ENCODE measurements at places on chromosomes 12 and 14. TPM values are rescaled to one million over a fixed set of nuclear protein-coding genes. Genes with fewer than 3 reads are reported as not detected.

DNA sequence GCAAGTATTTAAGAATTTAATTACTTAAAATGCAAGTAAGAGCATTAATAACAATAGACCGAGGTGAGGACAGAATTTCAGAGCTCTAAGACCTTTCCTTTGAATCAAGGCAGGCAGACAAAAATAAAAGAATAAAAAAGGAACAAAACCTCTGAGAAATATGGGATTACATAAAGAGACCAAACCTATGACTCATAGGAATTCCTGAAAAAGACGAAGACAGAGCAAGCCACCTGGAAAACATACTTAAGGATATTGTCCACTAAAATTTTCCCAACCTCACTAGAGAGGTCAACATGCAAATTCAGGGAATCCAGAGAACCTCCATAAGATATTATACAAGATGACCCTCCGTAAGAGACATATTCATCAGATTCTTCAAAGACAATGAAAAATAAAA, 325.1 kb downstream of the AEBP2 start:
- no peaks in the 10 kb centered on the region for H3K36me3 ChIP-seq
- peaks cover 4% of the 10 kb centered on the region for H3K27me3 ChIP-seq
- H3K27ac ChIP-seq = no peak overlapping the region
- no peak overlapping the region for H3K4me3 ChIP-seq
- no peak for DNase-seq
- H3K4me1 ChIP-seq = no peaks in the 10 kb centered on the region

DNA sequence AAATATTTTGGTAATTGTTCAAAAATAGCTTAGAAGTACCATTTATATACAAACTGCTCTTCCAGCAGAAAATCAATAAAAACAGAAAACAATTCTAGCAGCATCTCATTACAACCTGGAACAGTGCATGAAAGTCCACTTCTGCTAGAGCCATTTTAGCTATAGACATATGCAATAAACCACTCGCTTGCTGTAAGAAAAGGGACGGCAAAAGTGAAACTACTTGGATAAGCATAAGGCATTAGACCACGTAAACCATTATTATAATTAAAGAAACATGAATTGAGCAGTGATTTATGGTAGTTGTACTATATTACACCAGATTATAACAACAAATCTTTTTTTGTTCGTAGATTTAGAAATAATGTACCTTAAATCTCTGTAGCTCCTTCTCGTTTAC, 48.7 kb downstream of the LRIG3 start:
- no peak overlapping the region for H3K4me3 ChIP-seq
- H3K4me1 ChIP-seq = no peaks in the 10 kb centered on the region
- no peaks in the 10 kb centered on the region for H3K36me3 ChIP-seq
- H3K27me3 ChIP-seq = no peaks in the 10 kb centered on the region
- H3K27ac ChIP-seq = no peak overlapping the region

- no peaks in the 10 kb centered on the region for H3K27me3 ChIP-seq
- H3K4me1 ChIP-seq = peaks cover 27% of the 10 kb centered on the region
- no peak for DNase-seq
- H3K27ac ChIP-seq = no peak overlapping the region
- H3K4me3 ChIP-seq = no peak overlapping the region
These were observed 612 bp downstream of the WBP11 start for GRCh38 chr12:14802721-14803010.

P2RX7 gene
- 47.0 TPM for total RNA-seq
